ENCODE measurements at places on chromosomes 5 and 9.

DNA sequence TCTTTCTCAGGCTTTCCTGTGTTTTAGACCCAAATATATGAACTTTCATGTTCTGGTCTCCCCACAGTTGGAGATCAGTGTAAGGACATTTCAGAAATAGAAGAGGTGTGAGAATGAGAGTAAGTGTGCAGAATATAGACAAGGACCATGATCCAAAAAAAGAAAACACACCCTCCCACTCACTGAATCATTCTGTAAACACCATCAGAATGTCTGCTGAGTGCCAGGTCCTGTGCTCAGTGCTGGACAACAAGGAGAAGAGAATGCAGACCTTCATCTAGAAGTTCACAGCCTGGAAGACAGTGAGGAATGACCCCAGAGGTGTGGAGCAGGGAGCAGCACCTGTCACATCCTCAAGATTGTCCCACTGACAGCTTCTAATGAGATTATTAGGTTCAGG lies 19.1 kb upstream of the SH3RF2 start:
- DNase-seq = no peak

GRCh38 chr5:163460562-163461171 lies at the start of gene HMMR:
Gene HMMR, plus strand, starts transcription at chr5:163460632. Its CDS starts 61 bp downstream, at chr5:163460693.
- no peak for DNase-seq

- no peak for DNase-seq
Observed at GRCh38 chr5:63553073-63553472, 409.2 kb downstream of the HTR1A start.

GRCh38 chr9:116405321-116405720 lies 251.7 kb downstream of the PAPPA start:
- no peak for DNase-seq

- no peak for DNase-seq
Observed at GRCh38 chr9:13461414-13461991, 182.0 kb upstream of the MPDZ start.

- DNase-seq = no peak
Observed at GRCh38 chr5:101878190-101878589, 417.9 kb downstream of the SLCO4C1 start.

DNA sequence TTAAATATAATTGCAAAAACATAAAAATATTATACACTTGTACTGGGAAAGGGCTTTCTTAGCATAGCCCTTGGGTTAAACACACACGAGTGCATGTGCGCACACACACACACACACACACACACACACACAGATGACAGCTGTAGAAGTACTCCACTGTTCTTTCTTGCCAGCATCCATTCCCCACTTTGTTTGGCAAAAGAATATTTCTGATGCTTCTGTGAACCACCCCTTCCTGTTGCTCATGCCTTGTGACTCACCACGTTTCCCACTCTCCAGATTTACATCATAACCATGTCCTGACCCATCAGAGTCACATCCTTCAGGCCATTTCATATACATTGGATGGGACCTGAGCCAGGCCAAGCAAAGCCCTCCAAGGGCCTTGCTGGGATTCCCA lies 280.1 kb downstream of the DNAH5 start:
- DNase-seq = no peak

GRCh38 chr9:24035816-24036215 lies 209.8 kb upstream of the ELAVL2 start:
- no peak for DNase-seq

- DNase-seq = no peak
Observed at GRCh38 chr9:126403397-126403796, 76.8 kb downstream of the MVB12B start.

DNA sequence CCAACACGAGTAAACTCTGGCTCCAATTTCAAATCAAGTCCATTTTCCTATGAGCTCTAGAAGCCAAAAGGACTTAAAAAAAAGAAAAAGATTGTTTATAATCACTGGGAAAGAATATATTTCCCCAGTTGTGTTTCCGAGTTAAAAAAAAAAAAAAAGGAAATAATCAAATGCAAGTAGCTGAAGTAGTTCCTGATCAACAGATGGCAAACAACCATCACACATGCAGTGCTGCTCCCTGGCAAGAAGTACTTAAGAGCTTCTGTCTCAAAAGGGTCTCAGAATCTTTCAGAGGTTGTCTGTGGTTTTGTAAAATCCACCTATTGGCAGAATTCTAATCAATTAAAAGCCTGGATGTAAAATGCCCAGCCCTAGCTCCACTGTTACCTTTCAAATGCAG lies 387.9 kb downstream of the RAB3C start:
- no peak for DNase-seq

- no peak for DNase-seq
Observed at GRCh38 chr5:638501-639252, 26.5 kb downstream of the CEP72 start.

- no peak for DNase-seq
Observed at GRCh38 chr9:73951147-73951546, 546.0 kb upstream of the RORB start.

DNA sequence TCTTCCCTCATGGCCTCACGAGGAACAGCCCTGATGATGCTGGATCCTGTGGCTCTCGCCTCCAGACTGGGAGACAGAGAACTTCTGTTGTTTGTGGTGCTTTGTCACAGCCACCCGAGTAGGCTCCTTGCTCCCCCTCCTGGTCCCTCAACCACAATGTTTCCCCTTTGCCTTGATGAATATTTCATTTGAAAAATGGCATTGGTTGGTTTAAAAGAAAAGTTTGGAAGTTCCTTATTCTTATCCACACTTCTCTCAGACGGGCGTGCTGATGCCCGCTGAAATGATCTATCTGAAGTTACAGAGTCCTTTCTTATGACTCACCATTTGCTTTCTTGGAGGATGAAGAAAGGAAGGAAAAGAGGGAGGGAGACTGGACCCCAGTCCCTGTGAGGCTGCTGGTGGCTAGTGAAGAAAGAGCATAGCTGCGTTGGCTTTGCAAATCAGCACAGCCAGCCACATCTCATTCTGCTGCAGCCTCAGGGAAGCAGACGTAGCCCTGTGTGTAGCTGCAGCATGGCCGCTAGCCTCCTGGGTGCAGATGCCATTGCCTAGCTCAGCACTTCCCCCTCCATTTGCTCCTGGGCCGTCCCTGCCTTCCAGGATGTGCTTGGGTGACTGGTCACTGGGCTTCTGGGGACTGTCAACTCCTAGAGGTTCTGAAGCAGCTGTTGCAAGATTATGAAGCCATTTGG lies 185.9 kb downstream of the ERCC6L2 start:
- no peak for DNase-seq

DNA sequence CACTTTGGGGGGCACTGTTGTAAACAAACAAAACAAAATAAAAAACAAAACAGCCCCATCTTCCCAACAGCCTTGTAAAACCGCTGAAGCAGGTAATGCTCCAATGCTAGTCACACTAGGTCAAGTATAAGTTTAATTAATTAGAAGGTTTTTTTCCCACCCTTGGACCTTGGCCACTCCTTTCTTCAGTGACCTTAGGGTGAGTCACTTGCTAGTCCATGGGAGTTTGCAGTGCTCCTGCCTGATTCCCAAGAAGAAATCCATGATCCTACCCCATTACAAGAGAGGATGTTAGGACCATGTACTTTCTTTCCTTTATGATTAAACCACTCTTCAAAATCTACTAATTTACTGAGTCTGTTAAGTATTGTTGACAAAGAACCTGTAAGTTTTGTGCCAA lies 192.2 kb upstream of the CDKN2B start:
- DNase-seq = no peak

DNA sequence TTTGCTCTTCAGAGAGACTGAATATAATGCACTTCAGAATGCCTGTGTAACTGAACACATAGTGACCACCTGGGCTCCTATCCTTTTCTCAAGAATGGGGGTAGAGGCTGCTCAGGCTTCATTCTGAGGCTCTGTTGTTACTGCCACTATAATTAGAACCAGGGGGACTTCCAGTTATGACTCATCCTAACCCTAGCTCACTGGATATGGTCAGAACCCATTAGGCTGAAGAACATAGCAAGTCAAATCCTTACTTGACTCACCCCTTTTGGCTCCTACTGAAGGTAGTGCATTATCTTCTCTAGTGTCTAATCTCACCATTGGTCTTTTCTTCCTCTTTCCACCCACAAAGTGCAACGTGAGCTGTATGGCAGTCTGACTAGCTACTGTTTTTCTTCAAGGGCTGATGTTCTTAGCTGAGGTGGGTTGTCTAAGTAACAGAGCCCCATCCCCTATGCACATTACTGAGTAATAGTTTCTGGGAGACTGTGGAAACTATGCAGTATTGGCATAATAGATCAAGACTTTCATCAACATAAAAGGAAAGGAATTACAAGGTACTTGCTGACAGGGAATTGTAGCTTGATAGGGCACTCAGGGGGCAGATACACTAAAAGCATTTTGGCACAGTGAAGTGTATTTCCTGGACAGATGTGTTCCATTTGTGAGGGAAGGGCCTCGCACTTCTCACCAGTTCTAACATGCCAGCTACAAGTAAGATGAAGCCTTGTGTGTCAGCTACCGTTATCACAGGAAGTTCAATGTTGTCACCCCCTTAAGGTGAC lies 431.0 kb upstream of the MEF2C start:
- DNase-seq = no peak

DNA sequence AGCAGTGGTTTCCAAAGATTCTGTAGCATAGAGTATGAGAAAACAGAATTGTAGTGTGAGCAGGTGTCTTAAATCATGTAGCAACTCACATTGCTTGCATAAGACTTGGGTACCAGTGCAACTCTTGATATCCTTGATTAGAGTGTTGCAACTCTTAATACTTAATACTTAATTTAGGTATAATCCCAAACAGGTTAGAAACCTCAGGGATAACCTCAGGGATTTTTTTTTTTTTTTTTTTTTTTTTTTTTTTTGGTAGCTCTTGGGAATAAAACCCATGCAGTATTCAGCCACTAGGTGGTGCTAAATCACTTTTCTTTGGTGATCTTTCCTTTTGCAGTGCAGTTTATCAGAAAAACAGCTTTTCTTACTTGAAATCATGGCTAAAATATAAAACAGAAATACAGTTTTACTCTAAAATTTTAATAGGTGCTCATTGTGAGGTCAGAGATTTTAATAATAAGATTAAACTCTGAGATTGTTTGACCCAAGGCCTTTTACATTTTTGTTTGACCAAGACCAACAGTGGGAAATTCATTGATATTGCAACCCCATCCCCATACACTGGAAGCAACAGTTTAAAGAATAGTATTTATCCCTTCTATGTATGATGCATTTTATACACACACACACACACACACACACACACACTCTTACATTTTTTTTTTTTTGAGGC lies 55.3 kb downstream of the ERAP1 start:
- no peak for DNase-seq
